ENCODE measurements at places on chromosomes 2 and 18.

GRCh38 chr18:70907673-70908072 lies 618.8 kb downstream of the SOCS6 start:
- DNase-seq: no peak

- DNase-seq: no peak
These were observed 87.6 kb downstream of the PLCL1 start for GRCh38 chr2:197891897-197892442.

GRCh38 chr2:237315829-237316225 lies 98.1 kb downstream of the COL6A3 start:
- DNase-seq: no peak

GRCh38 chr18:45573514-45573913 lies 41.8 kb upstream of the SLC14A2 start:
- no peak for DNase-seq

GRCh38 chr18:53906681-53907080 lies 317.8 kb downstream of the MBD2 start:
- DNase-seq: peak; percentile 11

DNA sequence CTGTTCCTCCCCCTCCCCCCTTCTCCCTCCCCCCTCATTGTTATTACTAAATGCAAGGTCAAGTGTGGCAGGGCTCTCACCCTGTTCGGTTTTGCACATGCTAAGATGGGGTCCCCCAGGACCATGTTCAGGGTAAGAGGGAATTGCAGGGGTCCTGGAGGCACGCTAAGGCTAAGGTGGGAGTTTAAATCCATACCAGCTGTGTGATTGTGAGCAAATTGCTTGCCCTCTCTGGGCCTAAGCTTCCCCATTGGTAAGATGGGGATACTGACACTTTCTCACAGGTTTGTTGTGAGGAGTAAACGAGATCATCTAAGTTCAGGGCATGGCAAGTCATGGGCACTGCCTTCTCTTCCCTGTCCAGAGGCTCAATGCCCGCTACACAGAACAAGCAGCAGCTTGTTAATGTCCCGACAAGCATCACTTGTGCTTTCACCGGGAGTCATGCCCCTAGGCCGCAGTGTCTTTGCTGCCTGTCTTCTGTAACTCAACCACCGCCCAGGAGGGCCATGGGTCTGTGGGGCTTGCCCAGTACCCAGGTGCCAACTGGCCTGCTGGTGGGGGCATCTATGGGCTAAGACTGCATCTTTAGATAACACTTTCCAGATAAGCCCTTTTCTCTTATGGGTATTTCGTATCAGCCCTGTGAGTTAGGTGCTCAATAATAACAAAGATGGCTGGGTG lies 279.1 kb downstream of the MYCN start:
- no peak for DNase-seq

DNA sequence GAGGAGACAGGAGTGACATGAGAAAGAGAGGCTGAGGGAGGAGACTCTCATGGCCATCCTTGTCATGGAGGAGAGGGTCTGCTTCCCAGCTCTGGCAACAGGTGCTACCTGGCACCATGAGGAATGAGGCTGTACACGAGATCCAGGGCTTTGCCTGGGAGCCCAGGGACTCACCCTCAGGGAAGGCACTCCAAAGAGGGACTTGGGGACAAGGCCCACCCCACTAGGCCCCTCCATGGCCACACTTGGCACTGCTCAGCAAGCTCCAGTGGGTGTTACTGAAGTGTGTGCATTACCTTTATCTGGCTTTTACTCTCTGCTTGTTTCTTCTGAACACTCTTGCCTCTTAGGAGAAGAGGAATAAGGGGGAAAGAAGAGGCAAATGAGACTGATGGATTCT lies 2.7 kb downstream of the CFAP65 start:
- no peak for DNase-seq

GRCh38 chr2:28325567-28326468 lies 66.8 kb upstream of the FOSL2 start:
- no peak for DNase-seq

DNA sequence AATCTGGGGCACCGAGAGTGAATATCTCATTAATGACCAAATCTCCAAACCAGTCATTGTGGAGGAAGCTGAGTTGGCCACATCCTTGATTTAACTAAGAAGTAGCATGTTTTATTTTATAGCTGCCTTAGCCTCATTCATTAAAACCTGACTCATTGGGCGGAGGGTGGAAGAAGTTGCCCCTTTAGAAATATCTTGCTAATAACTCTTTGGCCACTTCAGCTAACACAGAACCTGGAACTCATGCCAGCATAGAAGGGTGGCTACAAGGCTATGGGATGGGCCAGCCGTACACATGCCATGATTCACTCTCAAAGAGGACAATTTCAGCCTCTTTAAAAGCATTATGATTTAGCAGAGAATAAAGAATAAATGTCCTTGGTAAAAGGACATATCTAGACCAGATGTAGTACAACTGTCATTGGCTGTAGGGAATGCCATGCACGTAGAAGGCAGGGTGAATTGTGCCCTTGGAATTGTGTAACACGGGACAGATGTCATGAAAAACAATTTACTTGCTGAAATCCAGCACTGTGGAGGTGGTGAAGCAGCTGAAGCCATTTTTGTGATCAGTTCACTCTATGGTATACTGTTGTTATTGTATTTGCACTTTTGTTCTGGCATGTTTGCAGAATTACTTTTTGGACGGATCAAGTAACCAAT lies 330.0 kb downstream of the PLCL1 start:
- DNase-seq: peak; percentile 31

DNA sequence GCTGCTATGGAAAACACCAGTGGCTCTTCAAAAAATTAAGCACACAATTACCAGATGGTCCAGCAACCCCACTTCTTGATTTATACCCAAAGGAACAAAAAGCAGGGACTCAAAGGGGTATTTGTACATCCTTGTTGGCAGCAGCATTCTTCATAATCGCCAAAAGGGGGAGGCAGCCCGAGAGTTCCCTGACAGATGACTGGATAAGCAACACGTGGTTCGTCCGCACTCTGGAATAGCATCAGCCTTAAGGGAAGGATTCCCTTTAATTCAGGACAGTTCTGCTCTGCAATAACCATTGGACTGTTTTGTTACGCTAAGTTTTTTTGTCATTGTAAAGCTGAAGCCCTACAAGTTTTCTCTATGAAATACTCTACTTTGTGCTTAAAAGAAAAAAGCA lies 76.7 kb upstream of the TWIST2 start:
- peak; percentile 11 for DNase-seq

- no peak for DNase-seq
These were observed 39.6 kb downstream of the PAX8 start for GRCh38 chr2:113238871-113239839.

- no peak for DNase-seq
These were observed at the start of gene OXER1 for GRCh38 chr2:42764096-42764495. Gene OXER1 (minus strand): TSS chr2:42764135. CDS start chr2:42764062, 73 bp downstream.
